ENCODE measurements at places on chromosomes 5 and 9.

- DNase-seq = no peak
Measured at GRCh38 chr5:125429498-125429897, 683.1 kb upstream of the ZNF608 start.

DNA sequence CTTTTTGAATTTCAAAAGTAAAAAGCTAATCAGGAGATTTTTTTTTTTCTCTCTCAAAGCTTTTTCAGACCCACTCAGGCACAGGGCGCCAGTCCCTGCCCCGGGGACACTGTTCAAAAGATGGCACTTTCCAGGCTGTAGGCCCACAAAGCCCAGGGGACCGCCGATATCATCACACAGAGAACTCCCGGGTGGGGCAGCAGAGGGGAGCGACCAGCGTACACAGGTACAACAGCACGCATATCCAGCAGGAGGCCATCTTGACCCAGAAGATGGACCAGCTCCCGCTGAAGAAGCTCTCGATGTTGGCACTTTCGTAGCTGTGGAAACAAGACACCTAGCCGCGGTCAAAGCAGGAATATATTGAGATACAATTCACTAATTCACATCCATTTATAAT lies 108.3 kb downstream of the THBS4 start:
- no peak for DNase-seq

DNA sequence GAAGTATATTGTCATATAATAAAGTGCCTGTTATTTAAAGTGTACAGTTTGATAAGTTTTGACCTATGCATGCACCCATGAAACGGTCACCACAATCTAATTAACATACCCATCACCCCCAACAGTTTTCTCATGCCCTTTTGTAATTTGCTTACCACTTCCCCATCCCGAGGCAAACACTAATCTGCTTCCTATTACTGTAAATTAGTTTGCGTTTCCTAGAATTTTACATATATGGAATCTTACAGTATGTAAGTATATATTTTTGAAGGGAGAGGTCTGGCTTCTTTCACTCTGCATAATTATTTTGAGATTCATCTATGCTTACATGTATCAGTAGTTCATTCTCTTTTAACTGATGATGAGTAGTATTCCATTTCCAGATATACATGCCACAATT lies 56.5 kb downstream of the AMBP start:
- no peak for DNase-seq

DNA sequence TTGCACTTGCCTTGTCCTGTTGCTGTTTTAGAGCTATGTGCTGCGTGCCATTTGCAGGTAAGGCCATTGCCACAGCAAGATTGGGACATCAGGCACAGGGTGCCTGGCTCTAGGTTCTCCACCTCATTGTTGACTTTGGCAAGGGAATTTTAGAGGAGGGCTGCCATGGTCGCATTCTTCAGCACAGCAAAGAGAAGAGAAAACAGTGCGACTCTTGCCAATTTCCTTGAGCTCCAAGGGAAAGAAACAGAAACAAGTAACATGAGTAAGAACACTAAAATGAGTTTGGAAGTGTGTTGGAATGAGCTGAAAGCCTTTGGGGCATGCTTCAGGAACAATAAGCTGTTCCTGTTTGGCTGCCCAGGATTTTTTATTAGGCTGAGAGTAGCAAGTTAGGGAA lies 188.1 kb upstream of the IL12B start:
- DNase-seq = no peak

- DNase-seq = no peak
Measured at GRCh38 chr5:143652108-143652700, 159.8 kb upstream of the HMHB1 start.

GRCh38 chr9:112325600-112325999 lies 7.8 kb downstream of the PTBP3 start:
- DNase-seq = no peak

GRCh38 chr5:5080790-5081189 lies 59.3 kb upstream of the ADAMTS16 start:
- no peak for DNase-seq

GRCh38 chr5:107889387-107889786 lies 218.7 kb upstream of the EFNA5 start:
- no peak for DNase-seq

- DNase-seq = peak; percentile 57
Measured at GRCh38 chr5:431001-431710, 11.8 kb upstream of the EXOC3 start.

DNA sequence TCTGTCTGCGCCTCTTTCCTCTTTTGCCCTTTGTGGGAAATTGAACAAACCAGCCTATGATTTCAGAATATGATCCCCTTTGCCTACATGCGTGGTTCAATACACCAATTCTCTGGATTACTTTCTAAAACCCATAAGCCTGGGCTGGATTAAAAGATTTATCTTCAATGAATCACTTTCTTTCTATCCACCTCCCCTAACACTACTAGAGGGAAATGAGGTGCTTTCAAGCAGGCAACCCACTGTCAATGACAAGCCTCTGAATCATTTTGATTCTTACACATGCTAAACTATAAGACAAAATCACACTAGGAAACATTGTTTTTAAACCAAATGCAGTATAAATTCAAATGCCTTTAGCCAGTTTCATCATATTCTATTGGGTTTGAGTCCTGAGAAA lies 257.5 kb downstream of the AGTPBP1 start:
- no peak for DNase-seq

DNA sequence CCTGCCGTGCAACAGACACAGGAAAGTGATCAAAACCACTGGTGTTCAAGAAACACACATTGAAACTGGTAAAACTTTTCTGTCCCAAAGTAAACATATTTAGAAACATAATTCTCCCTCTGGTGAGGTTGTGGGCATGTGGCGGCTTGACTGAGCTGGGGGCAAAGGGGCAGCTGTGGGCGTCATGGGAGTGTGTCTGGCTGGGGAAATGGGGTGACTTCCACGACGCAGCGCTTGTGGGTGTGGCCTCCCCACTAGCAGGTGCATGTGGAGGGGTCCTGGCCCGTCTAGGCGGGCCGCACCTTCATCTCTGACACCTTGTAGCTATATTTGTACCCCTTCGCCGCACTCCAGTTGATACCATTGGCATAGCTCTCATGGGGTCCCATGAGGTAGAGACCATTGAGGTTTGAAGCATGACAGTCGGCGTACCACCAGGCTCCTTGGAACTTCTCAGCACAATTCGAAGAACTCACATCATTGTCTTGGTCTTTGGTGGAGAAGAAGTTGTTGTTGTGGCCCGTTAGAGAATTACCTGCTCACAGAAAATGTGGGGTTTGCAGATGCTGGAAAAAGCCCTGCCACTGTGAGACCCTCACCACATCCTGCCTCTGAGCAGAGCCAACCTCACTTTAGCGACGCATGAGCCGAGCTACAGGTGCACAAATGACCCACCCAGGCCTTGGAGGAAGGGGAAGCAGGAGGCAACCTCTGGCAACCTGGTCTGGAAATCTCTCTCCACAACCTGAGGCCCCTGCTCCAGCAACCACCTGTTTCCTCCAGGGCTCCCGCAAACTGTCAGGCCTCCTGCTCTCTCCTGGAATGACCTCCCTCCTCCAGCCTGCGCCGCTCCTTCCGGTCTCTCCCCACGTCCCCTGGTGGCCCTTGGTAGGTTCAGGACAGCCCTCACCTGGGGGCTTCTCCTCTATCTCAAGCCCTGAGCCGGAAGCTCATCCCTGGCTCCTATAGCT lies 7.9 kb downstream of the FCN1 start:
- no peak for DNase-seq

DNA sequence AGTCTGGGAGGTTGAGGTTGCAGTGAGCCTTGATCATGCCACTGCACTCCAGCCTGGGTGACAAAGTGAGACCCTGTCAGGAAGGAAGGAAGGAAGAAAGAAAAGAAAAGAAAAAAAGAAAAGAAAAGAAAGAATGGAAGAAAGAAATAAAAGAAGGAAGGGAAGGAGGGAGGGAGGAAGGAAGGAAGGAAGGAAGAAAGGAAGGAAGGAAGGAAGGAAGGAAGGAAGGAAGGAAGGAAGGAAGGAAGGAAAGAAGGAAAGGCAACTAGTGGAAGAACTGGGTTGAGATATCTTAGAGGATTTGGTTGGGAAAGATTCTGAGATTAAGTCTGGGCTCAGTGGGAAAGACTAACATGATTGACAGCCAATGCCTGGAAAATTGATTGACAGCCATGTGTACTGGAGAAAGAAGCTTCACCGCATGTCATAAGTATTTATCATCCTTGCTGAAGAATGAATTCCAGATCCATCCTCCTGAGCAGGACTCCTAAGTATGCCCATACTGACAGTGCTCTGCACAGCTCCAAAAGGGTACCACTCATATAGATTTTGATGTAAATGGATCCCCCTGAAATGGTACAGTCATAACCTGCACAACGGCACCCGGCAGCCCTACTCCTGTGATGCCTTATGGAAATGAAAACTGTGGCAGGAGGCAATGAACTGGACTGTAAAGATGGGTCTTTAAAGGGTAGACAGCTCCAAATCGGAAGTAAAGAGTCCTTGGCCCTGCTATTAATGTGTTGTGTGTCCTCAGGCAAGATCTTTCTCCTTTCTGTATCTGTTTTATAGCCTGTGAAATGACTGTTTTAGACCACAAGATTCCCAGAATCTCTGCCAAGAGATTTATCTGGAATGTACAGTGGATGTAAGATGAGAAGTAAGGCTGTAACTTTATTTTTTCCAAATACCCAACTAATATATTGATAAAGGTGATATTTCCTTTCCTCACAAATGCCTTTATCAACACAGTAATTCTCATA lies 16.9 kb upstream of the ADRA1B start:
- no peak for DNase-seq

DNA sequence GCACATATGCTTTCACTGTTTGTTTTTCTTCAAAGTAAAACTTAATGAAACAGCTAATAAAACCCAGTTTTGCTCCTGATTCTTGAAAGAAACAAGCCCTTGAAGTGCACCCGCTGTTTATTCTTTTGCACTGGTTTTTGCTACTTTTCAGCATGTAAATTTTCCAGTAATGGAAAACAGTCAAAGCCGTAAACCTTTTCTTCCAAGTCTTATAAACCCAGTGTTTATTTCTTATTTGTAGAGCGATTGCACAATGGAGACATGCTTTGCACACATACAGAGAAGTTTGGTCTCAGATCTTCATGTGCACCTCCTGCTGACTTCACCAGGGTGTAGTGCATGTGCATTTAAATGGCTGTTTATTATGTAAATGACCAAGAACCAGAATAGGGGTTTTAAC lies 51.8 kb downstream of the ATG10 start:
- no peak for DNase-seq

GRCh38 chr5:73354406-73354805 lies 94.2 kb downstream of the FOXD1 start:
- DNase-seq = no peak

GRCh38 chr5:139798883-139799282 lies 3.3 kb downstream of the PSD2 start:
- no peak for DNase-seq

GRCh38 chr9:76135902-76136301 lies 245.4 kb downstream of the PCSK5 start:
- DNase-seq = no peak

GRCh38 chr5:15463231-15463980 lies 36.6 kb upstream of the FBXL7 start:
- DNase-seq = no peak

- DNase-seq = no peak
Measured at GRCh38 chr9:124813041-124813440, 36.1 kb downstream of the OLFML2A start.

DNA sequence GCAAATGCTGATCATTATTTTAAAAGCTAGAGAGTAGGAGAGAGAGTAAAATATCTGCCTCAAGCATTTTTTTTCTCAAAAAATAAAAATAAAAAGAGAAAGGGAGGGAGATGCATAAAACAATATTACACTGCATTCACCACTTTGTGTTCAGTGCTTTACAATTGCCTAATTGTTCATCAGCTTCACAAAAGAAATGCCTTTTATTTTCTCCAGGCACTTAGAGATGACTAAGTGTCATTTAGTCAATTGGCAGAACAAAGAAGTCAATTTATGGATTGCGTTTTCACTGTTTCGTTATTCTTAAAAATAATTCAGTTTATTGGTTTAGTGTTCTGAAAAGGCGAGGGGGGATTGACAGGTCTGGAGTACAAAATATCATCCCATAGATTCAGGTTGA lies 232.5 kb upstream of the CCNH start:
- DNase-seq = no peak

- DNase-seq = no peak
Measured at GRCh38 chr5:1063661-1064382, 48.0 kb downstream of the SLC12A7 start.

DNA sequence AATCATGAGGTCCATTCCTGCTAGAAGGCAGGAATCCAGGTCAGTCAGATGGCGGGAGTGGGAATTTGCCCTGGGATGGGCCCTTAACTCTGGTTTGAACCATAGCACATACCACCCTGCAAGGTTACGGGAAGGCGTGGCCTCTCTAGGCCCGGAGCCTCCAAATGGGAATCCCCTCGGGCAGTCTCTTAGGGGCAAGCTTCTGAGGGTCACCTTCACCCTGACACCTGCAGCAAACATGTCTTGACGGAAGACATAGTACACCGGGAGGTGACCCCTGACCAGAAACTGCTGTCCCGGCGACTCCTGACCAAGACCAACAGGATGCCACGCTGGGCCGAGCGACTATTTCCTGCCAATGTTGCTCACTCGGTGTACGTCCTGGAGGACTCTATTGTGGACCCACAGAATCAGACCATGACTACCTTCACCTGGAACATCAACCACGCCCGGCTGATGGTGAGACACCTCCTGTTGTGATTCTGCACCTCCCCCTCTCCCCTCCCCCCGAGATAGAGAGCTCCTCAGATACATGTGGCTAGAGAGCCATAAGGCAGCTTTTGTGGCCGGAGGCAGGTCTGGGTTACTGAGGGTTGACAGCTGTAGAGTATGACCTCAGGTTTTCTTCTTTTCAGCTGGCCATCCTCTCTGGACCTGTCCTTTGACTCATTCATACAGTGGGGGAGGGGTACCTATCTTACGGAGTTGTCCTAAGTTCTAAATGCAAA lies 957 bp downstream of the PRELID1 start:
- DNase-seq = no peak

DNA sequence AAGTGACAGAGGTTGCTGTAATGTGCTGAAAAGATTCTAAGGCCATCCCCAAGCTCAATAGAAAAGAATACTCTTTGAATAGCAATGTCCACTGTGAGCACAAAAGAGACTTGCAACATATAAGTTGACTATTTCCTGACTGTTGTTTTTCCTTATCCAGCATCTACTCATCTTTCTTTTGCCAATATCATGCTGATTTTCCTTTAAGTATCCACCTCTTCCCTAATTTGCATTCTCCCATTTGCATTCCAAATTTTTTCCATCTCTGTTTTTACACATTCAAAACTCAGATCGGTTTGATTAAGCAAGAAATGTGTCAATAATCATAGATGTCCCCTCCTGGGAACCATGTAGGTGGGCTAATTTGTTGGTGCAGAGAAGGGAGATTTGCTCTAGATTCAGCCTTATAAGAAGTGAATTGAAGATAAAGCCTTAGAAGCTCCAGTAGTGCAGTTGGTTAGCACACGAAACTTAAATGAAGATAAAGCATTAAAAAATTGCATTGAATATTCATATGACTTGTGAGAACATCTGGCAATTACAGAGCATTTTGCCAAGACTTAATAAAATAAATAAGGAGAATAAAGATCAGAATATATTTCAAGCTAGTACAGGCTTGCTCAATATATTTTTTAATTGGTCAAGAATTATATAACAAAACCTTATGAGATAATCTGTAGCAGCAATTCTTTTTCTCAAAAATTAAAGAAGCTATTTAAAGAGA lies 267.6 kb downstream of the TMEM167A start:
- no peak for DNase-seq

- DNase-seq = peak; percentile 48
Measured at GRCh38 chr5:176629853-176630680, at the start of the genes EIF4E1B and SNCB. TSS of gene EIF4E1B (plus strand) at chr5:176630675. CDS start at chr5:176642788, 12,113 bp downstream. TSS of gene SNCB (minus strand) at chr5:176630534. CDS start at chr5:176629654, 880 bp downstream.
